Stimulated activated CD8-positive, alpha-beta memory T cell treated with anti-CD3 and anti-CD28 coated beads, Interleukin-2, amount 100 ng/mL, for 1 hour (primary cell): ENCODE measurements at places on chromosomes 3 and 15.

DNA sequence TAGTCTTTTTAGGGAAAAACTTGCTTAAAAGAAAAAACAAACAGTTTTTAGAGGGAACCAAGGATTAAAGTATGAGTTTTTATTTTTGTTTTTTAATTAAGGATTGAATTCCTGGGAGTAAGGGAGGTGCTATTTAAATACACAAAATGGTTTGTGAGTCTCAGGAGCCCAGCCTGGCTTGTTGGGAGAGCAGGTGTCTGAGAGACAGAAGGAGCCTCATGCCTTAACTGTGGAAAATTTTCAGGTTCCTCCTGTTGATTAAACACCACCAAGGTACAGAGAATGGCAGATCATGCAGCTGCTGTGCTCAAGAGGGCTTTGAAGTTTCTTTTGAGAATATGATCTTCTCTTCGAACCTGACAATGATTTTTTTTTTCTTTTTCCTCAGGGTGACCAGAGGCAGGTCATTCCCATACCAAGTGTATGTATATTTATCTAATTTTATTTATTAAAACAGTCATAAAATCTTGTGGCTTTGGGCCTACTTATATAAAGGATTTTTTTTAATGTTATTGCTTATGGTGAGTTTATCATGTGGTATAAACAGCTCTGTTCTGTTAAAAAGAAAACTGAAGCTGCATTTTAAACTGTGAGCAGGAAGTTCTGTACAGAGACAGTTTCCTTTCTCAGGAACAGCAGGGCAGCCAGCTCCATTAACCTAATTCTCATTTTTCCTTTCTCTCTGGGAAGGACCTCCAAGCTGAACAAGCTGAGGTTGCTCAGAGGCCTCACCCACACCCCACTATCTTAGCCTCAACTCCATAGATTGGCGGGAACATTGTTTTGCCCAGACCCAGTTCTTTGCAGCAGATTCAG lies 33.7 kb upstream of the VILL start:
- DNase-seq: no peak

GRCh38 chr3:134809427-134810051 lies 14.5 kb downstream of the EPHB1 start:
- no peak for DNase-seq

- no peak for DNase-seq
These were observed 3.5 kb downstream of the TBC1D5 start for GRCh38 chr3:17738921-17739320.

- no peak for DNase-seq
These were observed 24.2 kb downstream of the NBEAL2 start for GRCh38 chr3:47003461-47004368.

DNA sequence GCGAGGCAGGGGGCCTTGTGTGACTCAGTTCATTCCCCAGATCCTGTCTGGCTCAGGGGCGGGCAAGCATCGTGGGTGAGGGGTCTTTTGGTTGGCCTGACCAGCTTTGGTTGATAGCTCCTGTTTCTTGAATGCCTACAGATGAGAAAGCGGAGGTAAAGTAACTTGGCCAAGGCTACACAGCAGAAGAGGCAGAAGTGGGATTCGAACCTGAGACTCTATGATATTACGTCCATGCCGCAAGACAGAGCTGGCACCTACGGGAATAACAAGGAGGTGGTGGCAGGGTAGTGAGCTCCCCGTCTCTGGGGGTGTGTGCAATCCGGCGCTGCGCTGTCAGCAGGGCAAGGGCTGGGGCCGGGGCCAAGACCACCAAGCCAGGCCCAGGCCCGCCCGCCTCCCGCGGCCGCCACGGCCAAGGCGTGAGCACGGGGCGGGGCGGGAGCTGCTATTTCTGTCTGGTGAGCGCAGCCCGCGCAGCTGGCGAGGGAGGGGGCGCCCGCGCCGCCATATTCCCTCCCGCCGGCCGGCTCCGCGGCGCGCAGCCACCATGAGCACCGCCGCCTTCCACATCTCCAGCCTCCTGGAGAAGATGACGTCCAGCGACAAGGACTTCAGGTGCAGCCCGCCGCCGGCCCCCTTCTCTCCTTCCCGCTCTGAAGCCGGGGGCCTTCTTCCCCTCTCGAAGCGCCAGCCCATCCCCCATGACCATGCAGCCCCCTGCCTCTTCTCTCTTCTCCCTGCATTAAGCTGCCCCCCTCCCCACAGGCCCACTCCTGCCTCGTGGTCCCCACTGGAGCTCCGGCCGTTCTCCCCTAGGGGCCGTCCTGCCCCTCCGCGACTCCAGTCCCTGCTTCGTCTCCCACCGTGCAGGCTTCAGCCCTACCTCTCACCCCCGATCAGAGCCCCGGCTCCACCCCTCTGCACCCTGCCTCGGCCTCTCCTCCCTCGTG lies at the start of gene CAND2:
Gene CAND2 (plus strand): TSS at position 510 of the 953 bp plus-strand sequence. CDS start 41 bp downstream, at position 551.
- no peak for DNase-seq

DNA sequence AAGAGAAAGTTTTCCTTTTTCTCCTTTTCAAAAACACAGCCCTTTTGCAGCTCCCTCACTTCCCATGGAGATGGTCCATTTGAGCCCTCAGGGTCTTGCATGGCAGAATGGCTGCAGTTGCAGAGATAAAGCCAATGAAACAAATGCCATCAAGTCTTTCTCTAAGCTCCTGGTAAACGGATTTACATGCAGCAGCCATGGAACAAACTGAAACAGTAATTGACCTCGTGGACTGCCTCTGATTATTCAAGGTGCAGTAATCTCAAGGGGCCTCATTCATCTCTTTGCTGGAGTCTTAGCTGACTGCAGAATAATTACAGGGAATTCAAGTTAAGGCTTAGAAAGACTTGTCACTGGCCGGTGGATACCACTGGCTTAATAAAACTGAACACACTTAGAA lies 125.1 kb downstream of the SQOR start:
- DNase-seq: no peak

- no peak for DNase-seq
These were observed 4.5 kb upstream of the SEMA3B start for GRCh38 chr3:50264383-50264963.

- DNase-seq: no peak
These were observed 38.7 kb upstream of the CSPG5 start for GRCh38 chr3:47617086-47618010.

- no peak for DNase-seq
These were observed 73.1 kb downstream of the OXSM start for GRCh38 chr3:25863011-25863415.

DNA sequence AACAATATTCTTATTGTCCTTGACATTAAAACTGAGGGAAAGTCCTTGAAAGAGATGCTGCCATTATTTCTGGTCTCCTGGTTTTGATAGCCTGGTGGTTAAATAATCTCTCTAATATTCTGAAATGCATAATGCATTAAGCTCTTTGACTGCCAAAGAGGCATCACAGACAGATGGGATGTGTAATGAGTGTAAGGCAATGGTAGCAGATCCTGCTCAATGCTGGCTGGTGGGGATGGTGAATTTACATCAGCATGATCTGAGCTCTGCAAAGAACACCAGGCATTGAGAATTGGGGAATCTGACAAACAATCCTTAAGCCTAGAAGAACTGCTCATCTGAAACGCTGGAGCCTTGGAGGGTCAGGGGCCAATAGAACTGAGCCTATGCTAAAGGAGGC lies 528.6 kb upstream of the LMCD1 start:
- no peak for DNase-seq

- DNase-seq: peak; percentile 24
These were observed 42.9 kb downstream of the IDH2 start for GRCh38 chr15:90059208-90059985.

GRCh38 chr3:5226783-5227182 lies 39.3 kb downstream of the EDEM1 start:
- no peak for DNase-seq

DNA sequence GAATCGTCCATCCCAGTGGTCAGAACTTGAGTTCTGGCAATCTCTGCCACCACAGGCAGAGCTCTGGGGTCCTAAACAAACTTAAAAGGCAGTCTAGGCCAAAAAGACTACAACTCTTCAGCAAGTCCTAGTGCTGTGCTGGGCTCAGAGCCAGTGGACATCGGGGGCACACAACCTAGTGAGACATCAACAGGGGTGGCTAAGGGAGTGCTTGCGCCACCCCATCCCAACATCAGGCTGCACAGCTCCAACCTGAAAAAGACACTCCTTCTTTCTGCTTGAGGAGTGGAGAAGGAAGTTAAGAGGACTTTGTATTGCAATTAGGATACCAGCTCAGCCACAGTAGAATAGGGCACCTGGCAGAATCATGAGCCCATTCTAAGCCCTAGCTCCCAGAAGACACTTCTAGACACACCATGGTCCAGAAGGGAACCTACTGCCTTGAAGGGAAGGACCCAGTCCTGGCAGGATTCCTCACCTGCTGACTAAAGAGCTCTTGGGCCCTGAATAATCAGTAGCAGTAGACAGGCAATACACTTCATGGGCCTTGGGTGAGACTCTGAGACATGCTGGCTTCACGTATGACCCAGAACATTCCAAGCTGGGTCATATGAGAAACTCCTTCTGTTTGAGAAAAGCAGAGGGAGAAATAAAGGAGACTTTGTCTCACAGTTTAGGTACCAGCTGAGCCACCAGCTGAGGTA lies 72.0 kb downstream of the TFDP2 start:
- DNase-seq: no peak

DNA sequence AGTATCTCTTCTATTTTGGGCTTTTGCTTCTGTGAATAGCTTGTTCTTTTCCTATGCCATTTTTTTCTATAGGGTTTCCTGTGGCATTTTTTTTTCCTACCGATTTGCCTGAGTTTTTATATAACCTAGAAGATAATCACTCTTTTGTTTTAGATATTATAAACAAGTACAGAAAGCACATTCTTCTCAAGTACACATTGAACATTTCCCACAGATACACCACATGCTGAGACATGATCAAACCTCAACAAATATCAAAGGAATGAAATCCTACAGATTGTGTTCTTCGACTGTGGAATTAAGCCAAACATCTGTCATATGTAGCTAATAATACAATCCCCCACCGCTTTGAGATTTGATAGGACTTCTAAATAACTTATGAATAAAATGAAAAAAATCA lies 9.1 kb upstream of the FEM1B start:
- no peak for DNase-seq

DNA sequence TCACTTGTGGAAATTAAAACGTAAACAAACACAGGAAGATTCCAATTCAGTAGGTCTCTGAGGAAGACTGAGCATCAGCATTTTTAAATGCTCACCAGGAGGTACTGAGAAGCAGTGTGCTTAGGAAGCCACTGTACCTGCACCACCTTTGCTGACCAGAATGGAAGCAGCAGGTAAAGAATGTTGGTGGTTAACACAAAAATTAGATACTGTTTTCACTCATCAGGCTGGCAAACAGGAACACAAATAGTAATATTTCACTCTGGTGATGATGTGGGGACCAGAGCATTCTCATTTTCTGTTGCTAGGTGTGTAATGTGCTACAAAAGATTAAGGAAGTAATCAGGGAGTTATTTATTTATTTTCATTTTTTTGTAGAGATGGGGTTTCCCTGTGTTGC lies 29.9 kb upstream of the GHSR start:
- DNase-seq: no peak

GRCh38 chr3:30353711-30354467 lies 252.5 kb upstream of the TGFBR2 start:
- DNase-seq: peak; percentile 12

GRCh38 chr3:43198791-43199644 lies 87.3 kb upstream of the SNRK start:
- DNase-seq: no peak

DNA sequence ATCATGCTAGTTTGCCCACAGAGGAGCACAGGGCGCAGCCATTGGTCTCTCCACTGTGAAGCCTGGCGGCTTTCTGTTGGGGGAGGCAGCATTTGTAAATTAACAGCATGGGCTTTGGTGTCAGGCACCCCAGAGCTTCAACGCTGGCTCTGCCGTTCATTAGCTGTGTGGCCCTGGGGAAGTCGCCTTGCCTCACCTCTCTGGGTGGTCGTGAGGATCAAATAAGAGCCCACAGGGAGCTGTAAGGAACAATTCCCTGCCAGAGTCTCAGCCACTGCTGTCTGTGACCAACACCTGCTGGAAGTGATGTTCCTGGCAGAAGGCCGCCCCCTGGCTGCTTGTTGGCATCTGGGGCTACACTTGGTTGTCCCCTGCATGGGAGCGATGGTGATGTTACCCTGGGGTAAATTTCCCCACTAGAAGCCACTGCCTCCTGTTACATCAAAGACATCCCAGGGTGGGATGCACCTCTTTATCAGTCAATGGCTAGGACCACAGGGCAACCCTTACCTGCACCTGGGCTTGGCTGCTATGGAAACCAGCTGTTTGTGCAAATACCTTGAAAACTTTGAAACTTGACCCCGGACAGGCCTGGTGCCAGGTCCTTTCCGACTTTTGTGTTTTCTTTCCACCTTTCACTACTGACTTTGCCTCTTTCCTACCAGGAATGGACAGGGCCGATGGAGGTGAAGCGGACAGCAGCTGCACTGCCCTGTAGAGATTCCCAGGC lies 36.9 kb downstream of the DNASE1L3 start:
- DNase-seq: no peak

DNA sequence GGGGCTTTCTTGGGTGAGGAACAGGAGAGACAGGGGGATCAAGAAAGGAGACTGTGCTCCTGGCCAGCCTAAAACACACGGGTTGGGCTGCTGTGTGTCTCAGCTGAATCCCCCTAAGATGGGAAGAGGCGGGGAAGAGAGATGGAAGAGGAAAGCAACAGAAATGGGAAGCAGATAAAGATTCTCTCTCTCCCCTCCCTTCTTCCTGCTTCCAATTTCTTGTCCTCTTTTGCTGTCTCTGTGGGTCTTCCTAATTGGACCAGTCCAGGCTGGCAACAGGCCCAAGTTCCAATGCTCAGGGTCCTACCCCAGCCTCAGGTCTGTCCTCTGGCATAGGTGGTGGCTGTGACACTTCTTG lies 7.1 kb downstream of the ISLR2 start:
- DNase-seq: no peak

DNA sequence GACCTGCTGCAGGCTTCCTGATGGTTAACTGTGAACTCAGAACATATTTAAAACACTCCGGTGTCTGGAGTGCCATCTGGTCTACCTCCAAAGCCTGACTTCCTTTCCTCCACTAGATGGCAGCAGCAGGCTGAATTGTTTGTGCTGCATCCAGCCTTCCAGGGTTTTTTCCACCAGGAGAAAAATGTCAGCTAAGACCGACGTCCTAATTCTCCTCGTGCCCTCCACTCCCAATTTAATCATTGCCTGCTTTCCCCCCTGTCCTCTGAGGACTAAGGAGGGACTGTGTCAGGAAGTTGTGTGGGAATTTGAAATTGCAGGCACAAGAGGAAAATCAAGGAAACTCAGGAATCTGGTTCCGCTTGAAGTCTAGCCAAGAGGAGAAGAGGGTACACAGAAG lies 165.2 kb upstream of the UMPS start:
- no peak for DNase-seq

- no peak for DNase-seq
These were observed 138.5 kb downstream of the CHSY1 start for GRCh38 chr15:101113114-101114005.

GRCh38 chr3:49650177-49650576 lies 24.0 kb upstream of the APEH start:
- no peak for DNase-seq

GRCh38 chr15:67691450-67691849 lies 133.9 kb upstream of the SKOR1 start:
- DNase-seq: no peak

DNA sequence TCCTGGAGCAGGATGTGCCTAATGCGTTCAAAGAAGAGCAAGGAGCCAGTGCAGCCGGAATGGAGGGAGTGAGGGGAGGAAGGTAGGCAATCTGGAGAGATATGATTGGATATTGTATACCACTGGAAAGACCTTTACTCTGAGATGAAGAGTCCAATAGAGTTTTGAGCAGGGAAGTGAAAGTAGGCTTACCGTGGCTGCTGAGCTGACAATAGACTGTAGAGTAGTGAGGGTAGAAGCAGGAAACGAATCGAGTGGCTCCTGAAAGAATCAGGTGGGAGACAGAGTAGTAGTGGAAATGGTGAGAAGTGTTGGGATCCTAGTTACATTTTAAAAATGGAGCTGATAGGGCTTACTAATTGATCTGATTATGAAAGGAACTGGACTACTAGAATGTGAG lies 51.8 kb upstream of the NUDT16 start:
- DNase-seq: no peak
